ENCODE measurements at places on chromosomes 3 and 15.

GRCh38 chr15:82847703-82848102, 38.3 kb downstream of the WHAMM start:
- no peak for DNase-seq

- no peak for DNase-seq
Observed at GRCh38 chr3:106386050-106386449, 517.2 kb upstream of the CBLB start.

DNA sequence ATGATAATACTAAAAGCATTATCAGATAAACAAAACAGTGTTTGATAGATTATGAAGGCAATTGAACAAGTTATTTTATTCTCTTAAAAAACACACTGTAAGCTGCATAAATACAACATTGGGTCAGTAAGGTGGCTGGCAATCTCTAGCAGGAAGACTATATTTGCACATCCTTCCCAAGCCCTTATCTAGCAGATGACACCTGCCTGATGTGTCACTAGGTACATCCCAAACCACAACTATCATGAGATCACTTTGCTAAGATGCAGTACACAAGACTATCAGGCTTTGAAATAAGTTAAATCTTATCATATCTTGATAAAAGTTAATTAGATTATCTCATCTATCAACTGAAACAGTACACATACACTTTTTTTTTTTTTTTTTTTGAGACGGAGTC, 417.4 kb downstream of the MECOM start:
- no peak for DNase-seq

DNA sequence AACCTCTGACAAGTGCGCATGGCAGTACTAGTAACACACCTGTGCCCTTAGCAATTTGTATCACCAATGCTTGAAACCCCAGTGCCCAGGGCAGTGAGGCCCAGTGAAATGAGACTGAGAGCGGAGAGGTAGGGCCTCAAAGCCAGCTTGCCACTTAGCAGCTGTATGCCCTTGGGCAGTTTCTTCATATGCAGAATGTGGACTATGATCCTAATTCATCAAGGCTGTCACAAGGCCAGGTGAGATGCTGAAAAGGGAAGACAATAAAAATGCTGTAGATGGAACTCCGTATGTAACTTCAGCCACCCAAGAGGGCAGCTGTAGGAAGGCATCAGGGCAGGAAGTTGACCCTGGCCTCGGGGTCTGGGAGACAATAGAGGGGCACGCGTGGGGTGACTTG, 74.4 kb downstream of the KY start:
- DNase-seq: no peak

DNA sequence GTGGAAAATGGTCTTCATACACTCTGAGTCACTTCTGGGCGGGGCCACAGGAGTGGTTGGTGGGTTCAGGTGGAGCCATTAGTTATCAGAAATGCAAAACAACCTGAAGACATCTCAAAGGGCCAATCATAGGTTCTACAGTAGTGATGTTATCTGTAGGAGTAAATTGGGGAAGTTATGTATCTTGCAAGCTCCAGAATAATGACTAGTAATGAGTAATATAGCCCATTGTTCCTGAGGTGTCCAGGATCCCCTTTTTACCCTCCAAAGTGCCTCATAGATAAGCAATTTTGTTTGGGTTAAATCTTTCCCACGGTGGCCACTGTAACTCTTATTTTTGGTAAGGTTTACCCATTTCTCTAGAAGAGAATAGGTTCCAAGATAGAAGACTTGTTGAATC, 91.7 kb downstream of the PIK3R4 start:
- DNase-seq: no peak

GRCh38 chr3:145902166-145902565, 258.8 kb downstream of the PLOD2 start:
- no peak for DNase-seq

DNA sequence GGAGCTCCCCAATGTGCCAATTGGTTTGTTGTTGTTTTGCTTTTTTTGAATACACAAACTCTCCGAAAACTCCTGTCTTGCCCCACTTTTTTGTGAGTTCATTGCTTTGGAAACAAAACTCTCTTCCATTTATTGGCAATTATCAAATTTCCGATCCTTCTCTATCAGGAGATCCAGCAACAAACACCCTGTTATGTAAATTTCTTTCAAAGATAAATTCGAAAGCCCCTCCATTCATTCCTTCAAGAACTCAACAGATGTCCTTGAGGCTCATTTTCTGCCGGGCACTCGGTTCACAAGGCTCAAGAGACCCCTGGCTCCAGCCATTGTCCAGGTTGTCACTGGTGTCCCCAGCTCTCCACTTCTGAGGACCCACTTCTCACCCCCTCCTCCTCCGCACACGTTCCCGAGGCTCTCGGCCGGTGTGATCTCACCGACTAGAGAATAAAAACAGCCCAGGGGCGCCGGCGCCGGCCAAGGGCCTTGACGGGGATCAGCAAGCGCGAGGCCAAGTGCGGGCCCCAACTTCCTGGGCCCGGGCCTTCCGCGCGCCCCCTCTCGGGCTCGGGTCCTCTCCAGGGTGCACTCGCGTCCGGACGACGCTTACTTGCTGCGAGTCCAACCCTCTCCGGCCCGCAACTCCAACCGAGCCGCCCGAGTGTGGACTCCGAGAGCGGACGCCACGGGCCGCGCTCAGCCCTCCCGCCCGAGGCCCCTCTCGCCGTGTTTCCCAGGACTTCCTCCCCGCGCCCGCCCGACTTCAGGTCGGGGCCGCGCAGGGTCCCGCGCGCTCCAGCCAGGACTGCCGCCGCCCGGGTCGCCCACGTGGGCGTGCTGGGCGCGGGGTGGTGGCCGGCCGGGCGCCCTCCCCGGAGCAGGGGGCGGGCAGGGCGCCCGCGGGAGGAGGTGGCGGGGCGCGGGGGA, 533 bp upstream of the SMAD3 start:
- peak; percentile 46 for DNase-seq
